ENCODE measurements at places on chromosomes 2 and 18. TPM values are rescaled to one million over a fixed set of nuclear protein-coding genes. Genes with fewer than 3 reads are reported as not detected.

SLC19A3 gene
- total RNA-seq, result 4.6 TPM

CHRNG gene
- not detected for total RNA-seq

CEBPZOS gene
- 13.7 TPM for total RNA-seq

ABHD1 gene
- total RNA-seq, result 0.34 TPM

TUBB8B gene
- not detected for total RNA-seq

CKAP2L gene
- total RNA-seq, result 0.06 TPM

PHOSPHO2 gene
- total RNA-seq, result 2.8 TPM
